NCI-H1694 (cell line): ENCODE measurements at places on chromosomes 16 and 17.

DNA sequence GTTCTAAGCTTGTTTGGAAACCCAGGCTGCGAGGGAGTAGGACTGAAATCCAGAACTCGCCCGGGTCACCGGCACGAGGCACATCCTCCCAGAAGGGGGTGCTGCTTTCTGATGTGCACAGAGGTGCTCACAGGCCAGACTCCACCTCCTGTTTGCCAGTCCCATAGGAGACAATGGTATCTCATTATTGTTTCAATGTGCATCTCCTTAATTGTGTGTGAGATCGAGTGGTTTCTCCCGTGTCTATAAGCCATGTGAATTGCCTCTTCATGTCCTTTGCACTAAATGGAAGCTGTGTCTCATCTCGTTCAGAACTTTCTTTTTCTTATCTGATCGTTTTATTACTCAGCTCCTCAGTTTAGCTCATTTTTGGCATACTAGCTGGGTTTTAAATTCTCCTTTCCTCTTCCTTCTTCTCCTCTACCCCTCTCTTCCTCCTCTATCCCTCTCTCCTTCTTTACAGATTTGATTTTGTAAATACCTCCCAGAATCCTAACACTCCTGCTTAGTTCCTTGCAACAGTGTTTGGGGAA, 32.1 kb upstream of the PRKCB start:
- no peak for DNase-seq

GRCh38 chr16:3020247-3020603, at the start of gene TNFRSF12A:
Gene TNFRSF12A (plus strand): TSS chr16:3020368. CDS start chr16:3020398, 30 bp downstream.
- DNase-seq, result no peak

GRCh38 chr16:88992351-88993165, 15.6 kb upstream of the CBFA2T3 start:
- DNase-seq, result peak; percentile 60

DNA sequence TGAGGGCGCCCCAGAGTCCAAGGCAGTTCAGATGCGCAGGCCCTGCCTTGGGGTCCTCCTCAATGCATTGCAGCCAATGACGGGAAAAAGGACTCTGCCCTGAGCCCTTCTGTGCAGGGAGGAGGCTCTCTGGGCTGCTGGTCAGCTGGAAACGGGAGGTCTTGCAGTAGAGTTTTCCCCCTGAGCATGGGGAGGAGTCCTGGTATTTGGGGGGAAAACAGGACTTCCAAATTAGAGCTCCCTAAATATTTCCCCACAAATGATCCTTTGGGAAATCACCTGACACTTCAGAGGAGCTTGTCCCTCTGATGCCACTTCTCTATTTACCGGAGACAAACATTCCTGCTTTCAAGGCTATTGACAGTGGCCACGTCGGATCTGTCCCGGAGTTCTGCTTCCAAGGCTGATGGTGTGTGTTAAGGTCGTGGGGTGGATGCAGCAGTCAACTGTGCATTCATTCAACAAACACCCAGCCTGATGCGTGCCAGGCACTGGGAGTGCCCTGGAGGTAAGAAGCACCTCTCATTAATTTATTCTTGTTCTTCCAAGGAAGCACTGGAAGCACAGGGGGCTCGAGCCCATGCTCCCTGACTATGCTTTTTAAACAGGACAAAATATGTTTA, 73.0 kb upstream of the DNAH17 start:
- no peak for DNase-seq

- no peak for DNase-seq
Observed at GRCh38 chr17:14214271-14214670, 22.4 kb downstream of the CDRT15 start.

- DNase-seq, result no peak
Observed at GRCh38 chr16:64696866-64697265, 425.0 kb downstream of the CDH11 start.

- DNase-seq, result no peak
Observed at GRCh38 chr16:73018821-73019456, 29.0 kb downstream of the ZFHX3 start.

- DNase-seq, result no peak
Observed at GRCh38 chr17:60392845-60393702, 1.1 kb upstream of the USP32 start.

- DNase-seq, result no peak
Observed at GRCh38 chr16:17369421-17370222, 101.1 kb downstream of the XYLT1 start.

DNA sequence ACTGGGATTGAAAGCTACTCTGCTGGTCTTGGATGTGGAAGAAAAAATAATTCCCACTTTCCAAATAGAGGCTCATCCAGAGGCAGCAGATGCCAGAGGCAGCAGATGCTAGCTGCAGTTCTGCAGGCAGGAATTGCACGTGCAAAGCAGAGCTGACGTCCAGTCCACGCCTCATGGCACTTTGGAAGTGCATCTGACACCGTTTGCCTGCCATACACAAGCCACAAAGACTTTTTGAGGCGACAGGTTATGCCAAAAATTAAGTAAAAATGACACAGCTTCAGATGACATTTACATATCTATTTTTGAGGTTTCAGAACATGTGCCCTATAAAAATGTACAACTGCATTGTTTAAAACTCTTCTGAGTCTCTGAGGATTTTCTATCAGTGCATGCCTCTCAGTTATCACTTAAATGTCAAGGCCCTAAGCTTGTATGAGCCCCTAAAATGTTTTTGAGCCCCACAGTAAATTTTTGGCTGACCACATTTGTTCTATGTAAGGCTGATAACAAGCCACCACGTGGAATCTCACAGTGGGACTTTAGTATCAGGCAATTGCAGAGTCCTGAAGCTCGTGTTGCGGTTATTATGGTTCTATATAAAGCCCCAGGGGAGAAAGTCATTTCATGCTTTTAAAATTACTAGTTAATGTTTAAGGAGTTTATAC, 239.2 kb downstream of the PRKCA start:
- no peak for DNase-seq

DNA sequence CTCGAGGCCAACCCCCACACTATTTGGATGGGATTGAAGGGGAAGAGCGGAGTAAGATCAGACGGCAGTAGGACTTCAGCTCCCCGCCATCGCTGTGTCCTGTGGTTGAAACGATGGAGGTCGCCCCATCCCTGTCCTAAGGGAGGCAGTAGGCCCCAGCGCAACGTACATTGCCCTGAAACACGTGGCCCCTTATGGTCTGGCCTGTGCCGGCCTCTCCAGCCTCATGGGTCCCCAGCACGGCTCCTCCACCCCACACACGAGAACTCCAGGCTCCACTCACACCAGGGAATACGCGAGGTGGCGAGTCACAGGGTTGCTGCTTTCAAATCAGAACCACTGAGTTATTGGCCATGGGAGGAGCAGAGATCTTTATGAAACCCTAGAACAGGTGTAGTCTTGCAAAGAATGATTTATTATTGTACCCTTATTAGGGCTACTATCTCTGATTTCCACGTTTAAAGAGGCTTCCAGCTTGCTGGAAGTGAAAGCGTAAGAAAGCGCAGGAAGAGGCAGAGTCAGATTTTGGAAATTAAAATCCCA, 669 bp upstream of the DCTPP1 start:
- no peak for DNase-seq

DNA sequence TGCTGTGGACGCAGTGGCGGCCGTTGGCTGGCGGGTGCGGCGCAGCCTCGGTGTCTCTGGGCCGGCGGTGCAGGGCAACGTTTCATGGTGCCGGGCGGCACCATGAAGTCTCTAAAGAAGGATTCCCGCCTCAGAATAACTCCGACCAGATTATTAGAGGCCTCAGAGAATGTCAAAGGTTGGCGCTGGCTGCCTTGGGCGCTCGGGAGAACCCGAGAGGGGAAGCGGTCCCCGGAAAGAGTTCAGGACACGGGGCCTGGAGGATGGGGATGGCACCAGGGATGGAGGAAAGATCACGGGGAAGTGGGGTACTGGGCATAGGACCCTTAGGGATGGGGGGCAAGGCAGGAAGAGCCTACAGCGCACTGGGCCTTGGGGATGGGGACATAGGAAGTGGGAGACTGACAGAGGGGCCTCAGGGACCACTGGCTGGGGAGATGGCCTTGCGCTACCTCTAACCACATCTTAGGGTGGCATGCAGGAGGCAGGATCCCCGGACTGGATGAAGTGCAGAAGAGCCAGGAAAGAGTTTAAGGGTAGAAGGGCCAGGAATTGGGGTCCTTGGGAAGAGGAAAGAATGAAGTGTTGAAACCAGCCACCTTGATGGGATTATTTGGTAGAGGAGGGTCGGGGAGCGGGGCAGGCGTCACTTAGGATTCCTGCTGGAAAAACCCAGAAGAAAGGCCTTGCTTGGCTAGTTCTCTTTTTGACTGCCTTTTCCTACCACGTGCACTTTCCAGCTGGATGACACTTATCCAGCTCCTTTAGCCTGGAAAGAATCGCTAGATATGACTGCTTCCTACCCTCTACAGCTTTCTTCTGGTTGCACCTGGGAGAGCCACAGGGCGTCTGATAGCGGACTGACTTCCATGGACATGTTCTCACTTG, 578 bp downstream of the MYCBPAP start:
- no peak for DNase-seq

DNA sequence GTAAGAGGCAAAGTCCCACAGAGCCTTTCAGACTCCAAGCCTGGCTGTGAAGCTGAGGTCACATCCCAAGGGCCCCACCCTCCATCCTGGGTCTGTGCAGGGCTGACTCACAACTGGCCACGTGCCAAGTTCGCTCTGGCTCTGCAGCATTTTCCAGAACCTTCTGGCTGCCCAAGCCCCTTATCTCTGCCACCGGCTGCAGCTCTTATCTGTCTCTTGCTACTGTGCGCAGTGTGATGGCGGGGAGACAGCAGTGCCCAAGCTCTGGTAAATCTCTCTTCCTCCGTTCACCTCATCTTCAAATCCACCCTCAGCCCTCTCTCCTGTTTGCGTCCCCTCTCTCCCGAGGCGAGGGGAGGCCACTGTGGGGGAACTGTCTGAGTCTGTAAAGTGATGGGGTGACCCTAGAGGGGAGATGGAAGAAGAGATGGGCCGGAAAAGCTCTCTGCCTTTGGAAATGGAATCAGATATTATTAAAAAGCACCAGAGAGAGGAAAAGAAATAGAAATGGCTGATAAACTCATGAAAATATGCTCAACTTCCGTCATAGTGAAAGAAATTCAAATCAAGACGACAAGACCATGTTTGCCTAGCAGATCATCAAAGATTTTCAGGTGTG, 162.7 kb upstream of the CDC42EP4 start:
- DNase-seq, result no peak

- no peak for DNase-seq
Observed at GRCh38 chr17:18300725-18301480, 13.9 kb downstream of the TOP3A start.

- no peak for DNase-seq
Observed at GRCh38 chr16:68737730-68738629, 888 bp downstream of the CDH1 start.

- peak; percentile 62 for DNase-seq
Observed at GRCh38 chr17:43839670-43840108, 6.7 kb upstream of the MPP3 start.

DNA sequence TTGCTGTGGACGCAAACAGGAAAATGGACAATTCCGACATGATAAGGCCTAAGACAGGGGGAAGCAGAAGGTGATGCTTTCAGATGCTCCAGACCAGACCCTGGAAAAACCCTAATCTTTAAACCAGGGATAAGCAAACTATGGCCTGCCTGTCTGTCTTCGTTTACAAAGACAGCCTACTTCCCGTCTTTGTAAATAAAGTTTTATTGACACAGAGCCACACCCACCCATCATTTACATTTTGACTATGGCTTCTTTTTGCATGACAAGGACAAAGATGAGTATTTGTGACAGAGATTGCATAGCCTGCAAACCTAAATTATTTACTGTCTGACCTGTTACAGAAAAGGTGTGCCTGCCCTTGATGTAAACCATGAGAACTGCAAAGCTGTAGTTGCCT, 177.9 kb downstream of the WSCD1 start:
- no peak for DNase-seq

GRCh38 chr16:4801962-4802658, at the start of gene ROGDI:
Gene ROGDI (minus strand): TSS chr16:4802633. CDS start chr16:4802571, 62 bp downstream.
- peak; percentile 13 for DNase-seq

GRCh38 chr17:6514371-6514770, 42.0 kb downstream of the PITPNM3 start:
- no peak for DNase-seq

DNA sequence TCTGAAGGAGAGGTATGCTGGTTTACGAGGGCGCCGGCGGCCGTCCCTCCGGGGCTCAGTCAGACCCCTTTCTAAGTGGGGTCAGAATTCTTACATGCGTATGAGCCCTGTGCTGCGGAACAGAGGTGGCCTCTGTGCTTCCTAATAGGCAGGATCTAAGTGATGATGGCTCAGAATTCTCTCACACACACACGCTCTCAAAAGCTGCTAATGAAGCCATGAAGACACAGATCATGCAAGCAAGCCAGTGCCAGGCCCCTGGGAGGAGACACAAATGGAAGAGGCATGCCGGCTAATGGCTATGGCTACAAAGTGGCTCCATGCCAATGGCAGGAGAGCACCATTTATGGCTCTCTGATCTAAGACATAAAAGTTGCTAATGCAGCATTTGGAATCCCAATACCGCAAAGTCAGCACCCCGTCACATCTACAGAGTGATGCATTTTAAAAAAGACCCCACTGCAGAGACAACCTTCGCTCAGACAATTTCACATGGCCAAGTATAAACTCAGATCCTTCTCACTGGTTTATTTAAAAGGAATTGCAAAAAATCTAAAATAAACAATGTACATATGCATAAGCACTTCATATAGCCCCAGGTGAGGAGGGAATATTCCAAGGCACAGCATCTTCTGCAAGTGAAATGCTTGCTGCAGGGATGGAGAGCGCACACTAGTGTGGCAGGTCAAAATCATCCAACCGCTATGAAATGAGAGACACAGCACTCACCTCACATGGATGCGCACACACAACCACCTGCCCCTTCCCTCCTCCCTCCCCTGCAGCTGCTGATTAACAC, 24.5 kb downstream of the NPLOC4 start:
- DNase-seq, result no peak

DNA sequence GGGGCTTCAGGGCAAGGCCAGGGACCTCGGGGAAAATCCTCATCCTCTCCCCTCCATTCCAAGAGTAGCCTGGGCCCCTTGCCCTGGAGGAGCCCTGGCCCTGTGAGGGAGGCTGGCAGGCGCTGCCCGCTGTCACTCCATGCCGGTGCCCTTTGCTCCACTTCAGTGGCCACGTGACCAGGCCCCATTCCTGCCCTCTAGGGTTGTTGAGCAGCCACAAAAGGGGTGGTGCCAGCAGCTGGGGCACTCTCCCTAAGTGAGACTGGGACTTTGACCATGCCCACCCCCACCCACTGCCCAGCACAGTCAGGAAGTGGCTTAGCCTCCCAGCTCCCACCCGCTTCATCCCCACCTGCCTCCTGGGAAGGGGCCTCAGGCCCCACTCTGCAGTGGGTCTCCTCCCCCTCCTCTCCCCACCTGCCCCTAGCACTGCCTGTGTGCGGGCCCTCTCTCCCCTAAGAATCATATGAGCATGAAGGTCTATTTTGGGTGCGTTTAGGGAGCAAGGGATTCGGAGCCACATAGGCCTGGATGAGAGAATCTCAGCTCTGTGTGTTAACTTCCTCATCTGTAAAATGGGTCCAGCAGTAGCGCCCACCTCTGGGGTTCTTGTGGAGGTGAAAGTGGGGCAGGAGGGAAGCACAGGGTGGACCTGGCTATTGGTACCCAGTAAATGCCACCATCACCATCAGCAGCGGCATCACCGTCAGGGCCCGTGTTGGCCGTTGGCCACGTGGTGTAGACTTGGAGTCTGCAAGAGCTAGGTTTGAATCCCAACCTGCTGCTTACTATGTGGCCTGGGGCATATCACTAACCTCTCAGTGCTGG, 7.2 kb downstream of the PDK2 start:
- DNase-seq, result no peak

GRCh38 chr16:23160082-23160481, 10.8 kb upstream of the USP31 start:
- no peak for DNase-seq
